Thyroid gland (tissue), 4 donors: ENCODE measurements at places on chromosomes 2 and 18. TPM values are rescaled to one million over a fixed set of nuclear protein-coding genes. Genes with fewer than 3 reads are reported as not detected.

DNA sequence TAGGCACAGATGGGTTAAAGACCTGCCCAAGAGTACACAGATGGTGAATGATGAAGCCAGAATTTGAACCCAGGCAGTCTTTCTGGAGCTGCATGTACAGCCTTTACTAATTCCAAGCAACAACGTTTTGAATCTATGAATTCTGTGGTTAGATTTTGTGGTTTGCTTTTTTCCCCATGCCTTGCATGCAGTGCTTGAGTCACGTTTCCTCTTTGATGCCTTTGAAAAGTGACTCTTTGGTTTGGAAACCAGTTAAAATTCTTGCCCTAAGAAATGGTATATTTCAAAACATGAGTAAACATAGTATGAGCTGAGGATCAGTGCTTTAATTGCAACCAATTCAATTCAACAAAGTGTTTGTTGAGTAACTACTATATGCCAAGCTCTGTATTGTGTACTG is 48.2 kb upstream of the PPM1B start:
- H3K27me3 ChIP-seq = no peaks in the 10 kb centered on the region
- DNase-seq = no peak
- no peak overlapping the region for H3K27ac ChIP-seq
- H3K4me1 ChIP-seq = no peaks in the 10 kb centered on the region

DNA sequence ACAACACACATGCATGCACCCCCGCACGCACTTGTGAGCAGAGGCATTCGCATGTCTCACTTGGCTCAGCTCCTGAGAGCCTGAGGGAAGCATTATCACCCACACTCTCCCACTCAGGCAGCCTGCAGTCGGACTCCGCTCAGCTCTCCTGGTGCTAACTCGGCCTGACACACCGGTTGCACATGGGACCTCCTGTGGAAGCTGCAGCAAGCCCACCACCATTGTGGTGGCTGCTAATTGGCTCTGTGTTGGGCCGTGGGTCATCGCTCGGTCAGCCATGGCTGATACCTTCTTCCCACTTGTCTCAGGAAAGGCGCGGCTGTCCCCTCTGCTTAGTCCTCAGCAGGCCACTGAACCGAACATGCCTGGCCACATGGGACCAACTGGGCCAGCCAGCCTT is 13.7 kb upstream of the TEX261 start:
- H3K4me1 ChIP-seq = no peaks in the 10 kb centered on the region
- H3K27ac ChIP-seq = no peak overlapping the region
- no peak overlapping the region for H3K4me3 ChIP-seq
- no peaks in the 10 kb centered on the region for H3K27me3 ChIP-seq

Gene CCDC102B
- total RNA-seq = 12.9 TPM

GRCh38 chr18:59148192-59148591 is 8.5 kb downstream of the SEC11C start:
- peaks cover 8% of the 10 kb centered on the region for H3K4me1 ChIP-seq
- DNase-seq = no peak
- peaks cover 5% of the 10 kb centered on the region for H3K36me3 ChIP-seq

Gene ASAP2
- 49.9 TPM for total RNA-seq

DNA sequence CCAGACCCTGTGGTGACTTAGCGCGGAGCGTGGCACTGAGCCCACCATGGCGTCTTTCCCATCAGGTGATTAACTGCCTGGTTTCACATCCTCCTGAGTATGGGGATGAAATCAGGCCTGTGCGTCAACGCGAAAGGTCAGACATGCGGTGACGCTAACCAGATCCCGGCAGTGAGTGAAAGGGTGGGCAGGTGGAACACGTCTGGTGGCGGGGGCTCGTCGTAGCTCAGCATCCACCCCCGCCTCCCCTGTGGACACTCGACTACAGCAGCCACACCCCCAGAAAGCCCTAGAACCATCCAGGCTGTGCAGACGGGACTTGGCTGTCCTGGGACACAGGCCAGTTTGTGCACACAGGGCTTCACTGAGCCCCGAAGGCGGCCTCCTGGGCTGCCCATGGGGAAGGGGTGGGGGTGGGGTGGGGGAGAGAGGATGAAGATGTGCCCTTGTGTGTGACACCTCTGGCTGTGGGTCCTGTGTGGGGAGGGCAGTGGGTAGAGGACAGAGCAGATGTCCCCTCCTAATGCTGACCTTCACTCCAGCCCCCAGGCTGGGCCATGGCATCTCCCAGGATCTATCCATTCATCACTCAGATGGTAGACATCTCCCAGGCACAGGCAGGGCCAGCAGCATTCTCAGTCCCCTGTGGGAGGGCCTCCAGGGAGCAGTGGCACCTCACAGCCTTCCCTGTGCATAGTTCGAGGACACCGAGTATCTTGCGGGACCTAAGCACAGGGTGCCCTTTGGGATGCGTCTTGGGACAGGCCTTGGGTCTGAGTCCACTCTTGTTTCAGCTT is 27.5 kb downstream of the RAMP1 start:
- H3K27me3 ChIP-seq = no peaks in the 10 kb centered on the region
- H3K4me1 ChIP-seq = no peaks in the 10 kb centered on the region
- no peak overlapping the region for H3K4me3 ChIP-seq
- no peak overlapping the region for H3K27ac ChIP-seq
- H3K36me3 ChIP-seq = no peaks in the 10 kb centered on the region

Gene CCBE1
- 9.0 TPM for total RNA-seq

DNA sequence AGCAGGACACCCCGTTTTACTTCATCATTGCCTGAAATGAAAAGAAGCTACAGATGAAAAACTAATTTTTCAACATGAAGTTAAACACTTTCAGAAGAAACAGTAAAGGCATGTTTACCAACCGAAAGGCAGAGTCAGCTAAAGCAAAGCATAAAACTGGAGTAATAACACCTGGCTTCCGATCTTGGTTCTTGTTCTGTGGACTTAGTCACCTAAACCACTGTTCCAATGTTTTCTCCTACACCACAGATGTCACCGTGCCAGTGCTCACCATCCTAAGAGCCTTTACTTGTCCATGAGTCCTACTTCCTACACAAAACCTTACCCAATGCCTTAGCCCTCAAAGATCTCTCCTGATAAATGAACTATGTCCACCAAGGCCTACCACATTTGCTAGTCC is 13.5 kb downstream of the MCM6 start:
- no peak overlapping the region for H3K27ac ChIP-seq
- H3K4me3 ChIP-seq = no peak overlapping the region
- H3K27me3 ChIP-seq = no peaks in the 10 kb centered on the region

DNA sequence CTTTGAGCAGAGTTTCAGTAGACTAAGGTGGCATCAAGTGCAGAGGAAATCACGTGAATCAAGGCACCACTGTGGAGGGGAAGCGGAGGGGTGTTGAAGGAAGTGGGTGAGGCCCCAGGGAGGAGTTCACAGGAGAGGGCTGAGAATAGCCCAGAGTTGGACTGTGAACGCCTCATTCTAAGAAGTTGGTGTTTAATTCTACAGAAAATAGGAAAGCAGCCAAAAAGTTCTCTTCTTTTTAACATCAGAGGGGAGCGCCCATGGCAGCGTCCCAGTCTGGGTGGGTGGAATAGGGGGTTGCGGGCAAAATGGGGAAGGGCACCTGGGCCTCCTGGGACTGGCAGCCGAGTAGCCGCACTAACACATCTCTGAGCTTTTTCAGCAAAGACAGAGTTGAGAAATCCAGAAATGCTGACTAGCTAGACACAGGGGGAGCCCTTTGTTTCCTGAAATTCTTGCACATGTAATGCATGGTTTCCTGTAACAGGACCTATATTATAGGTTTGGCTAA is 97.0 kb downstream of the NEB start:
- no peak for DNase-seq
- no peak overlapping the region for H3K27ac ChIP-seq
- H3K4me1 ChIP-seq = no peaks in the 10 kb centered on the region
- H3K27me3 ChIP-seq = no peaks in the 10 kb centered on the region
- no peaks in the 10 kb centered on the region for H3K36me3 ChIP-seq
- no peak overlapping the region for H3K4me3 ChIP-seq

DNA sequence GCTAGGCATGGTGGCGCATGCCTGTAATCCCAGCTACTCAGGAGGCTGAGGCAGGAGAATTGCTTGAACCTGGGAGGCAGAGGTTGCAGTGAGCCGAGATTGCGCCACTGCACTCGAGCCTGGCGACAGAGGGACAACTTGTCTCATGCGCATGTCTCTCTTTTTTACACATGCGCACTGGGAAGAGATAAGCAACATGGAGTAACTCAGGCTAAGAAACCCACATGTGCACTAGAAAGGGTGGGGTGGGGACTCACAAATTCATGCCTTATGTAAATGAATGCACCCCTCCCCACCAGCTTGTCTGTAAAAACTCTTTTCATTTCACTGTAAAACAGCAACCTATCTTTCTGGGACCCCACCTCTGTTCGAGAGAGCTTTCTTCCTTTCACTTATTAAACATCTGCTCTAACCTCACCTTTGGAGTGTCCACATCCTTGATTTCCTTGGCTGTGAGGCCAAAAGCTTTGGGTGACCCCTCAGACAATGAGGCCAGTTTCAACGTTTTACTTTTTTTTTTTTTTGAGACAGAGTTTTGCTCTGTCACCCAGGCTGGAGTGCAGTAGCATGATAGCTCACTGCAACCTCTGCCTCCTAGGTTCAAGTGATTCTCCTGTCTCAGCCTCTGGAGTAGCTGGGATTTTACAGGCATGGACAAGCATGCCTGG is 91.6 kb upstream of the RMP24 start:
- no peaks in the 10 kb centered on the region for H3K4me1 ChIP-seq
- no peak overlapping the region for H3K4me3 ChIP-seq
- no peaks in the 10 kb centered on the region for H3K27me3 ChIP-seq
- DNase-seq = no peak
- no peaks in the 10 kb centered on the region for H3K36me3 ChIP-seq

GRCh38 chr2:120511536-120511935 is 165.6 kb downstream of the INHBB start:
- H3K4me3 ChIP-seq = no peak overlapping the region
- no peaks in the 10 kb centered on the region for H3K36me3 ChIP-seq
- H3K27me3 ChIP-seq = no peaks in the 10 kb centered on the region
- H3K27ac ChIP-seq = no peak overlapping the region
- peaks cover 3% of the 10 kb centered on the region for H3K4me1 ChIP-seq

- peak overlapping the region; percentile 81 for H3K27ac ChIP-seq
- H3K4me1 ChIP-seq = peaks cover 24% of the 10 kb centered on the region
- H3K4me3 ChIP-seq = no peak overlapping the region
- peak; percentile 65 for DNase-seq
- no peaks in the 10 kb centered on the region for H3K36me3 ChIP-seq
Measured at GRCh38 chr2:226180281-226180884, 619.2 kb downstream of the IRS1 start.
